ENCODE measurements at places on chromosomes 7 and 10.
A peak's percentile ranks its signal among the peaks of the same experiment; 100 is the strongest.

DNA sequence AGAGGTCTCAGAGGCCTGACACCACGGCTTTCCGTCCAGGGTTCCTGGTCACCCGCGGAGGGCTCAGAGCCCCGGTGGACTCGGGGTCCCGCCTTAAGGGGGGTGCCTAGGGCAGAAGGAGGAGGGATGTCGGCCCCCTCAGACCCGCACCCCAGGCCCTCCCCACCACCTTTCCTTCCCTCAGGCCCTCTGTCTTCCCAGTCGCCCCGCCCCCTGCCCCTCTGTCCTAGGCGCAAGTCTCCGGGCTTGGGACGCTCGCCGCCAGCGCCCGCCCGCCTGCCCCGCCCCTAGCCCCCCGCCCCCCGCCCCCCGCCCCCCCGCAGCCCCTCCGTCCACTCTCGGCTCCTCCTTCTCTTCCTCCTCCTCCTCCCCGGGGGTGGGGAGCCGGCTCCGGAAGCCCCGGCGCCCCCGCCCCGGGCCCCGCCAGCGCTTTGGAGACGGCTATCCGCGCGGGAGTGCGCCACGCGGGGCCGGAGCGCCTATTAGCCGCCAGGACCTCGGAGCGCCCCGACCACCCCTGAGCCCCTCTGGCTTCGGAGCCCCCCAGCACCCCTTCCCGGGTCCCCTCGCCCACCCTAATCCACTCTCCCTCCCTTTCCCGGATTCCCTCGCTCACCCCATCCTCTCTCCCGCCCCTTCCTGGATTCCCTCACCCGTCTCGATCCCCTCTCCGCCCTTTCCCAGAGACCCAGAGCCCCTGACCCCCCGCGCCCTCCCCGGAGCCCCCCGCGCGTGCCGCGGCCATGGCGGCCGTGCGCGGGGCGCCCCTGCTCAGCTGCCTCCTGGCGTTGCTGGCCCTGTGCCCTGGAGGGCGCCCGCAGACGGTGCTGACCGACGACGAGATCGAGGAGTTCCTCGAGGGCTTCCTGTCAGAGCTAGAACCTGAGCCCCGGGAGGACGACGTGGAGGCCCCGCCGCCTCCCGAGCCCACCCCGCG is at the start of gene AEBP1:
AEBP1 (plus strand) TSS at position 423 of the 937 bp plus-strand sequence; CDS start at position 744, 321 bp downstream.
- DNase-seq = no peak

DNA sequence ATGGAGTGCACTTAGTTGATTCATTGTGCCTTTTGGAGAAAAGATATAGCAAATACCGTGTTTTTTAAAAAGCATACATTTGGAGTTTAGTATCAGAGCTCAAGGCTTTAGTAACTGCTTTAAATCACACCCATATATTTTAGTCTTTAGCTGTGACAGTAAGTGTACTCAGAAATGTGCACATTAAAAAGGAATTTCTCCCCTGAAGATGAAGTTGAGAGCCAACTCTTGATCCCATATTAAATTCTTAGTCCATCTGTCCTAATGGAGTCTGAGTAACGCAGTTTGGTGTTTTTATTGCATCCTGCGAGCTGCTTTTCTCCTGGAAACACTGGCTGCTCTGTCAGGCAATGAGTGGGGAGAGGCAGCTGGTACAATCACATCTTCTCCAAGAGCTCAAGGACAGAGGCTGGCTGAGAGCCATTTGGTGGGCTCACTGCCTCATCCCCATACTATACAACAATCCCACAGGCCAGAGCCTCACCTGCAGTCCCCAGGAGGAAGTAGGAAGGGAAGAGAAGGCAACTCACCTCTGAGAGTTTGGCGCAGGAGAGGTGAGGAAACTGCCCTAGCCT is 473.6 kb upstream of the C7orf33 start:
- no peak for DNase-seq

DNA sequence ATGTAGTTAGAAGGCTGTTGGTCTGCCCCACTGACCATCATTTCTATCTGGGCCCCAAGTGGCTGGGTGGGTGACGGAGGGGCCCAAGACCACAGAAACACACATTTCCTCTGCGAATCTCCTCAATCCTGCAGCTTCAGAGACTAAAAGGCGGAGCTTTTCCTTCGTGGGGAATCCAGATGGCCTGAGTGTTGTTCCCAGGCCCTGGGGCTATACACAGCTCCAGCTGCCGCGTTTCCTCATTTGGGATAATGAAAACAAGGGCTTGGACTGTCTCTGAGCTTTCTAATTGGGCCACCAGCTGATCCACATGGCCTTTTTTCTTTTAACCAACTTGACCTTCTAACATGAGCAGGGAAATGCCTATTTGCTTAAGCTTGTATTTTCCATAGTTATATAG is 339.9 kb downstream of the CXCL12 start:
- no peak for DNase-seq

DNA sequence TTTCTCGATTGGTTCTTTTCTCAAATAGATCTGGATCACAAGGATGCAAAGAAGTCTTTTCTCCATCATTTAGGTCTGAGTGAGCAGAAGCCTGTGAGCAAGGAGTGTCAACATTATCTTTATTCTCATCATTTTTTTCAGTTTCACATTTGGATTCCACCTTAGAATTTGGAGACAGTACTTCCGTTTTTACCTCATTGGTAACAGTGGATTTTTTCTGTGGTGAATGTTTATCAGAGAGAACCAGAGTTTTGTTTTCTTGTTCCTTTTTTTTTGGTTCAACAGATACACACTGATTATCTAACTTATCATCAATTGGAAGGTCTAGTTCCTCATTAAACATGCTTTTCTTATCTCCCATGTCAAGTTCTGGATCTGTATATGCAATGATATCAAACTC is 151.3 kb downstream of the GALNT11 start:
- DNase-seq = no peak

DNA sequence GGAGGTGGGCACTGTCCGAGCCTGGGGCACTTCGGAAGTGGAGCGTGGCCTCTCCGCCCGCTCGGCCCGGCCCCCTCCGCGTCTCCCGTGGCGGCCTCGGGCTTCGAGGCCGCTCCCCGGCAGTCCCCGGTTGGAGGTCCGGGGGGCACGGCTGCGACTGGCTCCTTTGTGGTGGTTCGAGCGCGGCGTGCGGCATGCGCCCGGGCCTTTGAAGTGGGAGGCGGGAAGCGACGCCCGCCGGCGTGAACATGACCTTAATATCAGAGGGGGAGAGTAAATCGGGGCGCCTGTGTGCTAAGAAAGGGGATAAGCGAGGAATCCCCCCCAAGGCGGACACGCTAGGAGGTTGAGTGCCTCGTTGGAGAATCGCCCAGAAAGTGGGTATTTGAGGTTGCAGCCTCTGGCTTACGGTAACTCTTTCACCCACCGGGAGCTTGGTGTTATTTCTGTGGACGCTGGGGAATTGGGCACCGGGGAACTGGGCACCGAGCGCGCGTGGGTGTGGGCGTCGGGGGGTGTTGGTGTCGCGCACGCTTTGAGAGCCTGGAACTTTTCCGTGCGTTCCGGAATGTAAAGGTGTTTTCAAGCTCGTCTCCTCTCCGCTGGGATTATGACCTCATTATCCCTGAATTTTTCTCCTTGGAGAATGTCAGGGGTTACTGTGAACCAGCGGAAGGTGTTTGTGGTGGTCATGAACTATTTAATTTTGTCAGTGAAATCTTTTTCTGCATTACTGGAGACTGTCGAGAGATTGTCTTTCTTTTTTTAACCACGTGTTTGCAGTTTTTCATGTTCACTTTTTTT is 660 bp downstream of the SUV39H2 start:
- peak; percentile 7 for DNase-seq

- peak; percentile 13 for DNase-seq
Measured at GRCh38 chr10:96017191-96017687, 26.1 kb upstream of the CCNJ start.

All from NCI-H226 (cell line).